Hepatocyte (in vitro differentiated cells): ENCODE measurements at places on chromosomes 7 and 10.

GRCh38 chr7:157468221-157469111 is 131.7 kb downstream of the DNAJB6 start:
- DNase-seq: no peak

DNA sequence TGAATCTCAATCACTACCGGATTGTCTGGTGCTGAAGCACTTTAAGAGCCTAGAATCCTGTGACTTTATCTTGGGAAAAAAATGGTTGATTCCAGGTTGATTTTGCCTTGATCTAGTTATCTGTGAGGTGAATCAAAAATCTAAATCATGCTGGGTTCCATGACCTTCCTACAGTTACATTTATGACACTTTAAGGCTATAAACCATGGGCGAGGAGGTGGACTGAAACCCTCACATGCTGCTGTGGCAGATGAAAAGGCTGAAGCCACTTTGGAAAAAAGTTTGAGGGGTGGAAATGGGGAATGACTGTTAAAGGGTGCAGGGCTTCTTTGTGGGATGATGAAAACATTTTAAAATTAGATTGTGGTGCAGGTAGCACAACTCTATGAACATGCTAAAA is 17.5 kb downstream of the SLC16A9 start:
- DNase-seq: no peak

- no peak for DNase-seq
Observed at GRCh38 chr10:7853226-7853842, 35.0 kb downstream of the TAF3 start.

DNA sequence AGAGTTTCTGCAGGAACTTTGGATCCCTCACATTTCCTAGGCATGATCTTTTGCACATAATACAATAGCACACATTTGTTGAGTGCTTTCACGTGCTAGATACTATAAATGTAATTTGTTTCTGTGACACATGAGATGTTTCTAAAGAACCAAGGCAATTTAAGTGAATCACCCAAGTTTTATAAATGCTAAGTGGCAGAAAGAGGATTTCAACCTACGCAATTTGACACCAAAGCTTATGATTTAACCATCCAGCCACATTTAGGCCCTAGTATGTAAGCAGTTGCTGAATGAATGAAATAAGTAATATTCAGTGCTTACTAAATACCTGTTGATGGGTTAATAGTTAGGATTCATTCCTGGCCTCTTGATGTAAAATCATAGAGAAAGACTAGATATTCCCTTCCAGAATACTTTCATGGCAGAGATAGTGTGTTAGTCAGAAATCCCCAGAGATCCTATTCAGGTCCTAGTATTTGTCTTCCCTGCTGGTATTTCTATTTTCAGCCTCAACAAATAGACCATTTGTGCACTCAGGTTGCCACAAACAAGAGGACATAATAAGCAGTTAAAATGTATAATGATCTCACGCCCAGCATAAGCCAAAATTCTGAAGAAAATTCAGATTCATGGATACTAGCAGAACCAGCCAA is 572.6 kb downstream of the IPMK start:
- no peak for DNase-seq
